CD4-positive, alpha-beta T cell (primary cell): ENCODE measurements at places on chromosomes 11 and 22. TPM values are rescaled to one million over a fixed set of nuclear protein-coding genes. Genes with fewer than 3 reads are reported as not detected.

The CDON gene
- 2.7 TPM for total RNA-seq

The APOL5 gene
- not detected for total RNA-seq

The IL17REL gene
- total RNA-seq: not detected

The C22orf31 gene
- not detected for total RNA-seq

- no peak for DNase-seq
These were observed 190.4 kb downstream of the MN1 start for GRCh38 chr22:27610863-27611786.

GRCh38 chr11:46616551-46617133, 385 bp downstream of the HARBI1 start:
- DNase-seq: no peak

DNA sequence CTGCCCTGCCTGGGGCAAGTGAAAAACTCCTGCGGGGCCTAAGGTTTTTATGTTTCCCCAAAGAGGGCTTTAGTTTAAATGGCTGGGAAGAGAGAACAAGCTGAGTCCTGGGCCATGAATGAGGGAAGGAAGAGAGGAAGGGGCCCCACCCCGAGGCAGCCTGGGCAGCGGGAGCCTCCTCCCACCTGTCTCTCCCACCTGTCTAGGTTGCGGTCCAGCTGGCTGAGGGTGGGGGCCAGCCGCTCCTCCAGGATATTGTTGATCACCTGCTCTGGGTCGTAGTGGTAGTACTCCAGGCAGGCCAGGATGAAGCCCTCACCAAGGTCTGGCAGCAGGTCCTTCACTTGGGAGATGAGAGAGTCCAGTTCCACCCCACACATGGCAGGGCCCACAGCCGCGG, 34.6 kb downstream of the UQCR10 start:
- no peak for DNase-seq

DNA sequence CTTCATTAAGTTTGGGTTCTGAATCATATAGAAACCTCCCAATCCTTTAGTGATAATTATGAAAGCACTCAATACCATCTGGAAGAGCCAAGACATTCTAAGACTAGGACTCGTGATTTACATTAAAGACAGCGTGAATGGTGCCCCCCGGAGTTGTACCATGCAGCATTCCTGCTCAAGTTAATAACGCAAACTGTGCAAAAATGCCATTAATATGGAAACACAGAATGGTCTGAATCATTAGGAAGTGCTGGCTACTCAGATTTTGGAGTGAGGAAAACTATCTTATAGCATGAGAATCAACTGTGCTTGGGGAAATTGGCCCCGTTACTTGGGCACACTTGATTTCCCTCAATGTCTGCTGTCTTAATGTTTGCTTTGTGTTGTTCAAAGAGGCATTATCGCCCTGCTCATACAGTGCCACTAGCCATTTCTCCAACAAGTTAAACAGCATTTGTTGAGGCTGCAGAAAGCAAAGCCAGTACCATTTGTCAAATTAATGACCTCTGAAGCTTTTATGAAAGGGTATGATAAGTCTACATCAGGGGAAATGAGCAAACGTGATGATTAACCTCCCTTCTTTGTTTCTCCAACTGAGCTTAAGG, 18.5 kb upstream of the TPH1 start:
- DNase-seq: no peak

GRCh38 chr11:121091492-121092152, 9.4 kb upstream of the TECTA start:
- DNase-seq: no peak

GRCh38 chr22:27073601-27074425, 416.4 kb downstream of the MIAT start:
- no peak for DNase-seq
